Esophagus muscularis mucosa (tissue), 4 donors: ENCODE measurements at places on chromosomes 16 and 17. TPM values are rescaled to one million over a fixed set of nuclear protein-coding genes. Genes with fewer than 3 reads are reported as not detected.
A peak's percentile ranks its signal among the peaks of the same experiment; 100 is the strongest.

DNA sequence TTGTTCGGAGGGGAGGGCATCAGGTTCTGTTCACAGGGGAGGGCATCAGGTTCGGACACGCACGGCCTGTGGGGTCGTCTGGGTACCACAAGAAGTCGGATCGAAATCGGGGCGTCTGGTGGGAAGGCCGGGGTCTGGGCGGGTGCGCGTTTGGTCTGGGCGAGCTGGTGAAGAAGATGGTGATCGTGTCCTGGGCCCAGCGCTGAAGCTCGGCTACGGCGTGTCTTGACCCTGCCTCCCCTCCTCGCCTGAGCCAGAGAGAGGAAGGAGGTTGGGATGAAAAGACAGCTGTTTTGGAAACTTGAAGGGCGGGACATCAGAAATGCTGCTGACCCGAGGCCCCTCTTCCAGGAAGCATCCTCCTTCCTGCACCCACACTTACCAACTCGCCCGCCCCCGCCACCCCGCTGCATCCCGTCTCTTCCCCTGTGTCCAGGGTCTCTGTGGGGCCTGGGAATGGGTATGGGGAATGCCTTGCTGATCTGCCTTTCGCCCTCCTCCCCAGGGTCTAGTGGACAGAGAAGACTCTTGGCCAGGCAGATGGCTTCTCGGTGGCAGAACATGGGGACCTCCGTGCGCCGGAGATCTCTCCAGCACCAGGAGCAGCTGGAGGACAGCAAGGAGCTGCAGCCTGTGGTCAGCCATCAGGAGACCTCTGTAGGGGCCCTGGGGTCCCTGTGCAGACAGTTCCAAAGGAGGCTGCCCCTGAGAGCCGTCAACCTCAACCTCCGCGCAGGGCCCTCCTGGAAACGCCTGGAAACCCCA, 498 bp downstream of the PIMREG start:
- peaks cover 7% of the 10 kb centered on the region for H3K4me1 ChIP-seq
- no peak for DNase-seq
- peak overlapping the region; percentile 62 for H3K4me3 ChIP-seq
- H3K27ac ChIP-seq, result no peak overlapping the region
- H3K36me3 ChIP-seq, result no peaks in the 10 kb centered on the region
- H3K27me3 ChIP-seq, result peaks cover 9% of the 10 kb centered on the region

DNA sequence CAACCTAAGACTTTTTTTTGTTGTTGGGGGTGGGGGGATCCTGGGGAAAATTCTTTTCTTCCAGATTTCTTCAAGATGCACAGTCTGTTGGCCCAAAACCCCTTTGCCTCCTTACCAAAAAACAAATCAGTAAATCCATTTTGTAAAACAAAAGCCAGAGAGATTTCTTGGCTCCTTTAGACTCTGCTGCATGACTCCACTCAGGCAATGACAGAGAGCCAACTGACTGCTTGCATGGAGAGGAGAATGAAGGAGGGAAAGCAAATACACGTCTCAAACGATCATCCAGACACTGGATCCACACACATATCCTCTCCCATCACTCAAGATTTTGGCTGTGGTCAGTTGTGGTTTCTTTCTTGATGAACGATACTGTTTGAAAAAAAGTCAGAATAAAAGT, 13.8 kb downstream of the COPRS start:
- H3K4me1 ChIP-seq, result peaks cover 20% of the 10 kb centered on the region
- no peak overlapping the region for H3K27ac ChIP-seq
- H3K27me3 ChIP-seq, result no peaks in the 10 kb centered on the region
- no peak overlapping the region for H3K4me3 ChIP-seq

Gene IKZF3
- total RNA-seq, result 0.98 TPM

DNA sequence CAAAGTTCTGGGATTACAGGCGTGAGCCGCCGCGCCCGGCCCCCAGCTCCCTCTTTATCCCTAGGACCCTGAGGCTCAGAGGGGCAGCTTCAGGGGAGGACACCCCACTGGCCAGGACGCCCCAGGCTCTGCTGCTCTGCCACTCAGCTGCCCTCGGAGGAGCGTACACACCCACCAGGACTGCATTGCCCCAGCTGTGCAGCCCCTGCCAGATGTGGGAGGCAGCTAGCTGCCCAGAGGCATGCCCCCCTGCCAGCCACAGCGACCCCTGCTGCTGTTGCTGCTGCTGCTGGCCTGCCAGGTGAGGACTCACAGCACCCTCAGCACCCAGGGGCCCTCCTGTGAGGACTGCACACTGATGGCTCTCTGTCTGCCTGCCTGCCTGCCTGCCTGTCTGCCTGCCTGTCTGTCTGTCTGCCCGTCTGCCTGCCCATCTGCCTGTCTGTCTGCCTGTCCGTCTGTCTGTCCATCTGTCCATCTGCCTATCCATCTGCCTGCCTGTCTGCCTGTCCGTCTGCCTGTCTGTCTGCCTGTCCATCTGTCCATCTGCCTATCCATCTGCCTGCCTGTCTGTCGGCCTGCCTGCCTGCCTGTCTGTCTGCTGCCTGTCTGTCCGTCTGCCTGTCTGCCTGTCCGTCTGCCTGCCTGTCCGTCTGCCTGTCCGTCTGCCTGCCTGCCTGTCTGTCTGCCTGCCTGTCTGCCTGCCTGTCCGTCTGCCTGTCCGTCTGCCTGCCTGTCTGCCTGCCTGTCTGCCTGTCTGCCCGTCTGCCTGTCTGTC, 5.0 kb downstream of the GCGR start:
- no peak for DNase-seq
- H3K36me3 ChIP-seq, result no peaks in the 10 kb centered on the region
- peaks cover 13% of the 10 kb centered on the region for H3K4me1 ChIP-seq
- H3K27me3 ChIP-seq, result peaks cover 97% of the 10 kb centered on the region
- no peak overlapping the region for H3K27ac ChIP-seq

- H3K27ac ChIP-seq, result no peak overlapping the region
- no peak overlapping the region for H3K4me3 ChIP-seq
- no peaks in the 10 kb centered on the region for H3K4me1 ChIP-seq
- no peak for DNase-seq
Observed at GRCh38 chr16:68190081-68190480, 45.8 kb downstream of the ESRP2 start.
